ENCODE measurements at places on chromosomes 12 and 14.

- no peak for DNase-seq
These were observed 923 bp downstream of the STAT2 start for GRCh38 chr12:56358836-56359532.

DNA sequence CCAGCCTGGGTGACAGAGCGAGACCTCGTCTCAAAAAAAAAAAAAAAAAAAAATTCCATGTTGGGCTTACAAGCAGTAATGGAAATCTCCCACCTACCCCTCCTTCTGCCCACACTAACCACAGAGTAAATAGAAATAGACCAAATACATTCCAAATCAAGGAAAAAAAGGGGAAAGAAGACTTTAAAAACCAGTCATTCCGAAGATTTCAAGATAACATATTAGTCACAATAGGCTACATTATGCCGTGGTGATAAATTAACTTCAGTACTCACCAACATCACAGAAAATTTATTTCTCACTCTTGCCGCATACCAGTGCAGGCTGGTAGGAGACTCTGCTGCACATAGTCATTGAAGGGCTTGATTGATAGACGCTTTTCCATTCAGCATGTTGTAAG lies 15.5 kb upstream of the ETV6 start:
- DNase-seq, result no peak

DNA sequence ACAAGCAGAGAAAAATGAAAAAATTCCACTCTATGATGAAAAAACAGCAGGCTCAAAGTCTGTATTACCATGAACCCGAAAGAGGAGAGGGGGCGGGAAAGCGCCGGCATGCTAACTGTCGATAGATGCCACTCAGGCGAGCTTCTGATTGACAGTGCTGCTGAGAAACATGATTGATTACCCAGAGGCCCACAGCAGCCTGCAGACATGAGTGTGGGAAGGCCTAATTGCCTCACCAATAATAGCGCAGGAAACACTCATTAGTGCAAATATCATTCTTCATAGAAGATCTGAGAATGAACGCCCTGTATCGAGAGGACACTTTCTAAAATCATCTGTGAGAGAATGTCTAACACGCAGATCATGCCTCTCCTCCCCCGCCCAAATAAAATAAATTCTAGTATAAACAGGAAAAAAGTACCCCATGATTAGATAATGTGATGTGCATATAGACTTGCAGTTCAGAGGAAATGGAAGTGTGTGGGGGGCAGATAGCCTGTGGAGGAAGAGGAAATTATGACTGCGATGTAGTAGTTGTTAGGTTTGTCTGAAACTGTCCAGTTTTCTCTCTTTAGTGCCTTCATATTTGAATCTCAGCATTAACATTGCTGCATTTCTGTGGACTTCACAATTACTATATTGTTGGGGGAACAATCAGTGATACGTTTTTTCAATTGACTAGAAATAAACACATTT lies 15.6 kb downstream of the TPH2 start:
- DNase-seq, result no peak

DNA sequence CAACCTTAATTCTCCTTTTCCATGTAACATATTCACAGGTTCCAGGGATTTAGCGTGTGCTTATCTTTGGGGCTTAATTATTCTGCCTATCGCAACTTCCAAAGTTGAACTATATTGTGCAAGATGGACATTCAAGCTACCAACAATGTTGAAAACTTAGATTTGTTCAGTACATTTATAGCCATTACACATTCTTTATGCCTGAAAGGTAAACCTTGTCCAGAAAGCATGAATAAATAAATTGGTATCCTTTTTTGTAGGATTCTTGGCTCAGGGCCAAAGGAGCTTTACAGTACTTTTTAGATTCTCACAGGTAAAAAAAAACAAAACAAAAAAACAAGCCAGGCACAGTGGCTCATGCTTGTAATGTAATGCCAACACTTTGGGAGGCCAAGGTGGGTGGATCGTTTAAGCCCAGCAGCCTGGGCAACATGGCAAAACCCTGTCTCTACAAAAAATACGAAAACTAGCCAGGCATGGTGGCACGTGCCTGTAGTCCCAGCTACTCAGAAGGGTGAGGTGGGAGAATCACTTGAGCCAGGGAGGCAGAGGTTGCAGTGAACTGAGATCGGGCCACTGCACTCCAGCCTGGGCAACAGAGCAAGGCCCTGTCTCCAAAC lies 3.3 kb downstream of the C12orf56 start:
- DNase-seq, result no peak

GRCh38 chr12:113815031-113815430 lies 151.1 kb downstream of the RBM19 start:
- no peak for DNase-seq

DNA sequence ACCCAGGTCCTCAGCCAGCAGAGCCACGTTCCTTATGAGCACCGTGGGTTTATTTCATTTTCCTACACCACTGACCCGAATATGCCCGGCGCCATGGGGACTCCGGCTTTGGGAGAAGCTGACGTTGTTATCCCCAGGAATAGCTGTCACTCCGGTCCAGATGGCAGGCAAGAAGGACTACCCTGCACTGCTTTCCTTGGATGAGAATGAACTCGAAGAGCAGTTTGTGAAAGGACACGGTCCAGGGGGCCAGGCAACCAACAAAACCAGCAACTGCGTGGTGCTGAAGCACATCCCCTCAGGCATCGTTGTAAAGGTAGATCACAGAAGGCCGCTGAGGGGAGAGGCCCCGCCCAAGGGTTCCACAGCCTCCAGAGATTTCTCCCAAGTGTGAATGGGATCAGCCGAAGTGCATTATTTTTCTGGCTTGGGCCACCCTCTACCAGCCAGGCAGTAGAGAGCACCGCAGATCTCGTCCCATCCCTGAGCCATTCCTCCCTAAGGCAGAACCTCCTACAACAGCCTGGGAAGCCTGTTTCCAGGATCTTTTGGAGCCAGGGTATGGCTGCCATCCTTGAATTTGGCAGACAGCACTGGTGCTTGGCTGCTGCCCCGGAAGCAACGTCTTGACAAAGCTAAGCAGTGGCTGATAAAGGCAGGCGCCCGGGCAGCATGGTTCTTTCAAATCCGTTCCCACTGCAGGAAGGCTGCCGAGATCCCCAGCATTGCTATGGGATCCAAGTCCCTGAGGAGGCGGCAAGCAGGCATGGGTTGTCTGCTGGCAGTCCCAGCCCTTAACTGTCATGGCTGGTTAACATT lies 17.8 kb downstream of the CDK2AP1 start:
- DNase-seq, result no peak

GRCh38 chr12:40164034-40164433 lies 58.2 kb upstream of the SLC2A13 start:
- no peak for DNase-seq

- no peak for DNase-seq
These were observed 19.5 kb upstream of the EPS8 start for GRCh38 chr12:15808652-15809051.

GRCh38 chr14:83291714-83292113 lies 1758.1 kb upstream of the SEL1L start:
- DNase-seq, result no peak

DNA sequence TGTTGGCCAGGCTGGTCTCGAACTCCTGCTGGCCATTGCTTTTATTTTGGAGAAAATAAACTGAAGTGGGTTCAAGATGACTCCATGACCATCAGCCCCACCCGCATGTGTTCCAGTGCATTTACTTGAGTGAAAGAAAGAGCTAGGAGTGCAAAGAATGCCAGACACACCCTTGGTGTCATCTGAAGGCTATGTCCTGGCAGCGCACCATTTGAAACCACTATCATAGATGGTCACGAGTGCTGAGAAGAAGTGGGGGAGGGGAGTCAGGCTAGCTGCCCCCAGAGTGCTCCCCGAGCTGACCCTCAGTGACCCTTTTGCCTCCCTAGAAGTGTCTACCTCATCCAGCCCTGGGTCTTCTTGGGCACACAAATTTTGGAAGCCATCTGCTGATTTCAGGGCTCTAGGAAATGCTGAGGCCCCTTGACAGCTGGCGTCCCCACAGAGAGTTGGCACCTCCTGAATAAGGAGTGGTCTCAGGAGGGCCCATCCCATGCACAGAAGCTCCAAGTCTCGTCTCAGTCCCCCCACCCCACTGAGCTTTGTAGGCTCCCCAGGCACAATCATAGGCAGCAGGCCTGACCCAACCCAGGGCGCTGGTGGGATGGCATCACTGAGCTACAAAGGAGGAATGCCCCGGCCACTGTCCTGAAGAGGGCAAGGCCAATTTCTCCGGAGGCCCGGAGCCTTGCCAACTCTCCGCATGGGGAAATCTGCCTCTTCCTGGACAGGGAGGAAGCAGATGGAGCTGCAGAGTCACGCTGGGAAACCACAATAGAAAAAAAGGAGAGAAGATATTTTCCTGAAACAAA lies 28.0 kb downstream of the PXN start:
- DNase-seq, result no peak

GRCh38 chr12:129538137-129538536 lies 365.7 kb downstream of the TMEM132D start:
- no peak for DNase-seq

GRCh38 chr14:75562489-75562888 lies 15.9 kb upstream of the FLVCR2 start:
- DNase-seq, result no peak

DNA sequence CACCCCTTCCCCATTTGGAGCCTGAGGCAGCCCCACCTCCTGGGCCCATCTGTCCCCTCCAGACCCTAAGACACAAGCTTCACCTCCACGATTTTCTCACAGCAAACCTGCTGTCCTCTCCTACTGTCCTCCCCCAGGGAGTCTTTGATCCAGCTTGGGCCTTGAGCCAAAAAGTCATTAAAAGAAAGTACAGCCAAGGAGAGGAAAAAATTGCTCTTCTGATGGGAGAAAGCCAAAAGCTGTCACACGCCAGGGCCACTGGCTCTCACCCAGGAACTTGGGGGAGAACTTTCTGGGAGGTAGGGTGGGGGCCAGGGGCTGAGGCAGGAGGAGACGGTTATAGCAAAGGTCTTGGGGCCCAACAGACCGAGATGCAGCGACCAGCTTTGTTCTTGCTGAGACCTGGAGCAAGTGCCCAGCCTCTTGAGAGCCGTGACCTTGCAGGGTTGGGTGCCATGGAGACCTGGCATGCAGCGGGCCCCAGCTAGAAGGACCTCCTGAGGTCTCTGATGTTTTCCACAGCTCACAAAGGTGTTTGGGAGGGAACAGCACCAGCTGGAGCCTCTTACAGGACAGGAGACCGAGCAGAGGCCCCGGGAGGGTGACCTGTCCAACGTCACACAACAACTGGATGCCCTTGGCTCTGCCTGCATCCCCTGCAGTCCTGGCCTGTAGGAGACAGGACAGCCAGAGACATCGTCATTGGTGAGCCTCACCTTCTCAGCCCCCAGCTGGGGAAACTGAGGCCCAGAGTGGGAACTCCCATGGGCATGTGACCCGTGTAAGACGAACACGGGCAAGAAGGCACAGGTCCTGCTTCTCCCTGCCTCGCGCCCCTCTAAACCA lies 124.5 kb downstream of the CALM1 start:
- DNase-seq, result no peak

DNA sequence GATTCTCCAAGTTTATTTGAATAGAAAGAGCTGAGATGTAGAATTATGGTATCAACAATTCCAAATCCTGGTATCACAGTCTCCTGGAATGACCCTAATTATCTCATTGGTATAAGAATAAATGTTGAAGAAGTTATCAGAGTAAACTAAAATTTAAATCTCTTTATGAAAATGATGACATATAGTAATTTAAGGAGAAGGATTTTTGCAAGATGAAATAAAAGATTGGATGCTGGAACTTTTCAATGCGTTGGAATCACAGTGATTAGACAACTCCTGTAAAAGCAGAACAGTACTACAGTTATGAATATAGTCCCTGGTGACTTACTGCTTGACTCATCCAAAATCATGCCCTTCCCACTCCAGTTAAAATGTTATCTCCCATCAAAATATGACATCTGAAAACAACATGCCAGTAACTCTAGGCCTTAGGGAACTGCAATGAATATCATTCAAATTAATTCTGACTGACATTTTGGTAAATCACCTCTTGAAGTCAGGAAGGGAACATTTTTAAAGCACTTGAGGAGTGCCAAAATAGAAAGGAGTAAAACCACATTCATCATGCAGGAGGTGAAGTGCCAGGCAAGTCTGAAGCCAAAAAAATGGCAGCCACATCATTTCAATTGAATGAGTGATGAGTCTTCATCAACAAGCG lies 197.8 kb upstream of the PRKD1 start:
- DNase-seq, result no peak

- DNase-seq, result no peak
These were observed 192.2 kb upstream of the ARHGAP5 start for GRCh38 chr14:31884776-31885379.

DNA sequence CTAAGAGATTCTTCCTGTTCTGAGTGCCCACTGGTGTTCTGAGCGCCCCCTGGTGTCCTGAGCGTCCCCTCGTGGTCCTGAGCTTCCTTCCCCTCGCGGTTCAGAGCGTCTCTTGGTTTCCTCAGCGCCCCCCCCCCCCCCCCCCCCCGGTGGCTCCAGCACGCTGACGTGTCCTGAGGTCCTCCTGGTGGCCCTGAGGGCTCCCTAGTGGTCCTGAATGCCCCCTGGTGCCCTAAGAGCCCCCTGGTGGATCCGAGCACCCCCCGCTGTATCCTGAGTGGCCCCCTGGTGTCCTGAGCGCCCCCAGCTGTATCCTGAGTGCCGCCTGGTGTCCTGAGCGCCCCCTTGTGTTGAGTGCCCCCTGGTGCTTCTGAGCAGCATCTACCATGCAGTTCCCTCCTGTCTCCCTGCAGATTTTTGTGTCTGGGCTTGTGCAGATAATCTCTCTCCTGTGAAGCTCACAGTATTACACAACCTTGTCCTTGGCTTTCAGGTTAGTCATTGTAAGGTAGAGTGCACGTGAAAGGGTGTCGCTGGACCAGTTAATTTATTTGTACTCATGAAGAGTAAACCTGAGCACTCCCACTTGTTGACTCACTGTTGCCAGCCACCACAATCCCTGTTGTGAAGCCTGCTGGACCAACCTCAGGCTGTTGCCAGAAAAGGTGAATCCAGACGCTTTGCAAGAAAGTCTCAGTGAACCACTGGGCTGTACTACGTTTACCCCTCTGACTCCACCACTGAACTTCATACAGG lies 1168.4 kb downstream of the TMEM121 start:
- DNase-seq, result peak; percentile 61

- no peak for DNase-seq
These were observed 248.1 kb downstream of the CACNA1C start for GRCh38 chr12:2300886-2301285.

DNA sequence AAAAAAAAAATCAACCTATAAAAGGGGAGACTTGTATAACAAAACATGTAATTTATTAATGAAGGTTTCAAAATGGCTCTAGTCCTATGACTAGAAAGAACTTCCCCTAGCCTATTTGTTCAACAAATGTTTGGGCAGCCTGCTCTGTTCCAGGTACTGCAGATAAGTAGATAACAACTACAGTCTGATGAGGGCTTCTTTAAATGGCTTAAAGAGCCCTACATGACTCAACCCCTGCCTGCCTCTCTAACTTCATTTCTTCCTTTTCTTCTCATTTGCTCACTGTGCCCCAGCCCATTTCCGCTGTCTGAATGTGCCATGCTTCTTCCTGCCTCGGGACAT lies 21.5 kb downstream of the ALDH6A1 start:
- no peak for DNase-seq

All from CD4-positive, alpha-beta T cell (primary cell).